Occipital lobe (tissue), 3 donors: ENCODE measurements at places on chromosomes 11 and 22.

- no peak for DNase-seq
Observed at GRCh38 chr22:50269573-50269969, 609 bp downstream of the MAPK11 start.

- DNase-seq: no peak
Observed at GRCh38 chr11:2730272-2731129, 30.7 kb upstream of the KCNQ1OT1 start.

- no peak for DNase-seq
Observed at GRCh38 chr11:75714211-75714610, 3.4 kb upstream of the MOGAT2 start.

DNA sequence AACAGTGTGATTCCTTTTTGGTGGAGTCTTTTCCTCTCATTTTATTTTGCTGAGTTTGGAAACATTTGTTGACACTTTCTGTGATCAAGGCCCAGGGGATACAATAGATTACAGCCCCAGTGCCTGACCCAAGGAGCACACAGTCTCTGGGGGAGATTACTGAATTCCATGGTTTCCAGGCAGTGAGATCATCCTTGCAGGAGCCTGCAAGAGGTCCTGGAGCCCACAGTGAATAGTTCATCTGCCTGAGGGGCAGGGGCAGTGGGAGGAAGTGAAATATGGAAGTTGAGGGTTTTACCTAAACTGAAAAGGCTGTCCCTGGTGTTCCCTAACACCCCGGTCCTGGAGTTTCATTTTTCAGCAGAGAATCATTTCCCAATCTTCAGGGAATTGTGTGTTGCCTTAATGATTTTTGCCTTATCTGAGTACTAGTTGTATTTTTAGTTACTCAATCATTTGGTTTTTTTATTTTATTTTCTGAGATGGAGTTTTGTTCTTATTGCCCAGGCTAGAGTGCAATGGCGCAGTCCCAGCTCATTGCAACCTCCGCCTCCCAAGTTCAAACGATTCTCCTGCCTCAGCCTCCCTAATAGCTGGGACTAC lies 7.7 kb downstream of the CCS start:
- no peak for DNase-seq

GRCh38 chr11:64146036-64146955 lies 19.6 kb downstream of the MACROD1 start:
- no peak for DNase-seq

DNA sequence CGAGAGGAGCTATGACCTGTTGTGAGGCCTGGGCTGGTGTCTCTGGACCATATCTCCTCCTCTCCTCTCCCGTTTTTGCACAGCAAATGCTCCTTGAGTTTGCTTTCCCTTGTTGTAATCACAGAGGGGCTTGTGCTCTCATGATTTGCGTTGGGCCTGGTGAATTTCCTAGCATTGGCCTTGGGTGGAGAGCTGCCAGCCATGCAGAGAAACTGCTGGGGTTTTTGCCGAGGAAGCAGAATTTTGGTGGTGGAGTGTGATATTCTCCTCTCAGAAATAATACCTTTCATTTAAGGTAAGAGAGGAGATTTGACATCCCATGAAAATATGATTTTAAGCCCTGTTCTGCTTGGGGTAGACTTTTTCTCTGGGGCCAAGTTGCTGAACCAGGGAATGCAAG lies 175.7 kb upstream of the CADM1 start:
- DNase-seq: no peak

- no peak for DNase-seq
Observed at GRCh38 chr11:92711926-92712325, 257.5 kb upstream of the MTNR1B start.
